ENCODE measurements at places on chromosomes 16 and 17. TPM values are rescaled to one million over a fixed set of nuclear protein-coding genes. Genes with fewer than 3 reads are reported as not detected.

TBC1D28 gene
- not detected for total RNA-seq

KRTAP9-4 gene
- not detected for total RNA-seq

CLEC18A gene
- total RNA-seq: 0.09 TPM

CMTR2 gene
- 16.3 TPM for total RNA-seq

KIF22 gene
- 268 TPM for total RNA-seq

RNF43 gene
- 2.5 TPM for total RNA-seq

CSH2 gene
- total RNA-seq: 2.2 TPM

GP1BA gene
- total RNA-seq: not detected

TNFRSF17 gene
- not detected for total RNA-seq

All from activated naive CD4-positive, alpha-beta T cell treated with anti-CD3 and anti-CD28 coated beads, Interleukin-2, amount 50 U/mL, for 72 hours (primary cell).